NCI-H69 (cell line): ENCODE measurements at places on chromosomes 4 and X.

DNA sequence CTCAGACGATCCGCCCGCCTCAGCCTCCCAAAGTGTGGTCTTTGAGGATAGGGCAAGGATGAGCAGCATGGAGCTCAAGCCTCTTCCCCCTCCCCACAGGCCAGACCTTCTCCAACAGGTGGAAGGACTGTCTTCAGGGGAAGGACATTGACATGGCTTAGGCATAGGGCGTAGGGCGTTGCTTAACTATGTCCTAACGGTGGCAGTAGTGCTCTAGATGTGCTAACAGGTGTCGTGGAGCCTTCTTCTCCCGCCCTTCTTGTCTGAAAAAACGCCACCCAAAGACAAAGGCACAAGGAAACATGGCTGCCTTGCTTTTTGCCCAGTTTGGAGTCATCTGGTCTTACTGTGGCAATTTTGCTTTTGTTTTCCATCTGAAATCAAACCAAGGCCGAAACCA is 219.8 kb downstream of the OR13H1 start:
- DNase-seq, result peak; percentile 48

DNA sequence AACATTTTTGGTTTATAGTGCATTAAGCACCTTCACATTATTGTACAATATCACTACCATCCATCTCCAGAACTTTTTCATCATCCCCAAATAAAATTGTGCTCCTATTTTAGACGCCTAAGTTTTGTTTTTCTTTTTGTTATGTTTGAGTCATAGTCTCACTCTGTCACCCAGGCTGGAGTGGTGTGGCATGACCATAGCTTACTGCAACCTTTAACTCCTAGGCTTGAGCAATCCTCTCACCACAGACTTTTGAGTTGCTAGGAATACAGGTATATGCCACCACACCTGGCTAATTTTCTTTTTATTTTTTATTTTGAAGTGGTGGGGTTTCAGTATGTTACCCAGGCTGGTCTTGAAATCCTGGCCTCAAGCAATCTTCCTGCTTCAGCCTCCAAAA is 33.9 kb downstream of the PRSS12 start:
- DNase-seq, result no peak

GRCh38 chr4:102678695-102679335 is 82.0 kb downstream of the MANBA start:
- DNase-seq, result no peak

GRCh38 chr4:154634058-154634457 is 21.6 kb upstream of the FGG start:
- no peak for DNase-seq

DNA sequence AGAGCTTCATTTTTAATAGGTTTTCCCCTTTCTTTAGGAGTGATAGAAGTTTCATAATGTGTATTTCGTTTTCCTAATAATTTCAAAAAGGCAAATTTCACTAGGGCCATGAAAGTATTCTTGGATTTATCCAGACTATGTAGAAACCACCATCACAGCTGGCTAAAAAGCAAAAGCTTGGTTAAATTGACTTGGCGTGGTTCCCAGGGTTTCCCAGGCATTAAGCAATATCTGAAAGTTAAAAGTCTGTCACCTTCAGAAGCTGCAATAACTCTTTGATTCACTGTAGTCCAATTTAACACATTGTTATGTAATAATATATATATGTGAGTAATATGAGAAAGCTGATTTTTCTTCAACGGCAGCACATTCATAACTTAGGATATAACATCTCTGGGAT is 38.3 kb downstream of the NDNF start:
- no peak for DNase-seq

DNA sequence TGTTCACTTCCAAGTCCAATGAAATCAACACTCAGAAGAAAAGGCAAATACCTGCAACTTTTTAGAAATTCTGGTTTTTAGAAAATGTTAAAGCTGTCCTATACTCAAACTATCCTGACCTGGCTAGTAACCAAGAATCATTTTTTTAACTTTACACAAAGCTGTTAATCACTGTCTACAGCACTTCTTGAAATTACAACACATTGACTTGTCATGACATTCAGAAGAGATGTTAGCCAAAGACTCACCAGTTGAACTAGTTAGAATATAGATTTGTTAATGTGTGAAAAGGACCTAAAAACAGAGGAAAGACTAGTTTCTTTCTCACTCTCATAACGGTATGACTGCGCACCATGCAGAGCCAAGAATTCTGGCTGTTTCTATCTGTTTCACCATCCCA is 98.8 kb downstream of the COX18 start:
- DNase-seq, result no peak

- DNase-seq, result no peak
Measured at GRCh38 chr4:55249476-55249875, 96.6 kb upstream of the SRD5A3 start.

DNA sequence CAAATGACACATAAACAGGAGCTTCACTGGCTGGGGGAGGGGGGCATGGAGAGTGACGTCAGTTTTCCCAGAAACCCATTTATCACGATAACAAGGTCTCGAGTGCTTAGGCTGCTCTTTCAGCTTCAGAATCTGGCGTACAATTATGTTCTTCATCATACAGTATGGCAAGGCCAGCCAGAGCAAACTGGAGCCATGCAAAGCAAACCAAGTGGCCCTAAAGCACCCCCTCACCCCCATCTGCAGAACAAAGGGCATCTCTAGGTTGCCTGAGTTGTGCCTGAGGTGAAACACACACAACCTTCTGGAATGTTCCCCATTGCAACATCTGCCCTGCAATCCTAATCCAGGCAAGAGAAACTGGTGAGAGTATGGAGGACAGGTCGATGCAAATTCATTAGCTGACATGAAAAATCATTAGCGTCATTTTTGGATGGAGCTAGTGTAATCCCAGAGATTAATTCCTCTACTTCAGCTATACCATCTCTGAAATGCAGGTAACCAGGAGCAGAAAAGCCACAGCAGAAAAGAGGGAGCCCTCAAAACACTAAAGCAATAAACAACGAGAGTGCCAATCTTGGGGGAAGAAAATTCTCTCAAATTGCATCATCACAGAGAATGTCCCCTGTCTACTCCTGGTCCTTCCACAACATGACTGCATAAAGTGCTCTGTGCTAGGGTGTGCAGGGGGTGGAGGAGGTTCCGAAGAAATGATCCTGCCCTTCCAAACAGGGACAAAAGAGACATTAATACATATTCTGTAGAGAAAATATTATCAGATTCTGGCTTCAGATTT is 1.8 kb downstream of the SEPTIN6 start:
- peak; percentile 22 for DNase-seq

DNA sequence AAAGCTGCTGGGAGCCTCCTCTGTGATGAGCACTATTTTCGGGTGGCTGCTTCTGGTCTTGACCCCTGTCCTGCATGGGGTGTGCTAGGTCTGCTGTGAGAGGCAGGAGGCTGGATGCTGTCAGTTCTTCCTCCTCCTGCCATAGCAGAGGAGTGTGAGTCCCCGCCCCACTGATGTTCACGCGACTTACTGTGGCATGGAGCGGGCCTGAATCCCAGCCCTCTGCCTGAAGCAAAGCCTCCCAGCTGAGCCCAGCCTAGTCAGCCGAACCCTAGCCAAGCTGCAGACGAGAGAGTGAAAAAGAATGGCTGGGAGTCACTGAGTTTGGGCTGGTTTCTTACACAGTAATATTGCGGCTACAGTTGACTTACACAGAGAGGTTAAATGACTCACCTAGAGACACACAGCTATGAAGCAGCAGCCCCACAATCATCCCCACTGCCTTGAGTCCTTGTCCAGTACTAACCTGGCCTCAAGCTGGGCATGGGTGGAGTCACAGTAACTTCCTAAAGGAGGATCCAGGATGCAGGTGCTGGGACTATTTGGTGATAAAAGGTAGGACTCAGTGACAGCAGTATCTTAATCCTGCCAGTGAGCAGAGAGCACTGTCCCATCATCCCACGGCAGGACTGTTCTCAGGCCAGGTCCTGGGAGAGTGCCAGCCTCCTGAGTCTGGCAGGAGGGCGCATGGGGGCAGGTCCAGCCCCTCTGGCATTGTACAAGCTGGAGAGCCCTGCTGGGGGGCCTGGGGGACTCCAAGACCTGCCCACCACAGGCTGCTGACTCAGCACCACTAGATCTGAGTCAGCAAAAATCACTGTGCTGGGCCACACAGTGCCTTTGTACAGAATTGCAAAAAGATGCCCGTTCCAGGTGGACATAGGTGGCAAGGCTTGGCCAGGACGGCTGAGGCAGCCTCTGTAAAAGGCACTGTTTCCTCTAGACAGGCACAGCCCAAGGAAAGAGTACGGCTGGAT is 60.4 kb upstream of the CRMP1 start:
- DNase-seq, result no peak

DNA sequence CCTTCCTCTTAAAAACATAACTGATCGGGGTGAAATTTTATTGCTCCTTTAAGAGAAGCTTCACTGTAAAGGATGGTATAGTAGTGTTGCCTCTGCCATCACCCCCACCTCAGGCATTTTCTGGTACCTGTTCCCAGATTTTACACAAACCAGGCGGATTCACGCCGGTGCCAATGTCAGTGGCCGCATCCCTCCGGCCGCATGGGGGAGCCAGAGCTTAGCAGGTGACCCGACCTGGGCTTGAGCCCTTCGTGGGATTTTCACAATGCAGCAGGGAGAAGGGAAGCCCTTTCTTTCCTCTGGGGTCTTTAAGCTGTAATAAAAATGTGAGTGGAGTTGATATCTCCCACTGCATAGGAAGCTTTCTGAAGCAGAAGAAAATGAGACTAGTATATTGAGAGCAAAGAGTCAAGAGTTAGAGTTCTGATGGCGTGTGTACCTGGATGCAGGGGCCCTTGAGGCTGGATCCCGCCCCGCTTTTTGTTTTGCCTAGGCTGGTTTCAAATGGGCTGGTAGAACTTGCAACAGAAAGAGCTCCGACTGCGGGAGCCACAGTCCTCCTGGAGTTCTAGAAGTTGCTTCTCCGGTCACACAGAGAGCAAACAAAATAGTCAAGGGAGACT is 59.4 kb downstream of the POLR2B start:
- peak; percentile 49 for DNase-seq

DNA sequence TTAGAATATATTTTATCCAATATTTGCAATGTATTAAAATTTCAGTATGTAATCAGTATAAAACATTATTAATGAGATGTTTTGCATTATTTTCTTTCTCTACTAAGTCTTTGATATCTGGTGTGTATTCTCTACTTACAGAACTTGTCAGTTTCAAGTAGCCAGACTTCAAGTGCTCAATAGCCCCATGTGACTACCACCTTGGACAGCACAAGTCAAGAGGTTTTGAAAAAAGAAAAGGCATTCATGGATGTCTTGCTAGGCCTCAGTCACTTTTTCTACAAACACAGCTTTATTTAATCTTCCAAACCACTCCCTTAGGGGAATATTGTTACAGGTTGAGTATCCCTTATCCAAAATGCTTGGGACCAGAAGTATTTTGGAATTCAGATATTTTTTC is 189.4 kb downstream of the QDPR start:
- no peak for DNase-seq

DNA sequence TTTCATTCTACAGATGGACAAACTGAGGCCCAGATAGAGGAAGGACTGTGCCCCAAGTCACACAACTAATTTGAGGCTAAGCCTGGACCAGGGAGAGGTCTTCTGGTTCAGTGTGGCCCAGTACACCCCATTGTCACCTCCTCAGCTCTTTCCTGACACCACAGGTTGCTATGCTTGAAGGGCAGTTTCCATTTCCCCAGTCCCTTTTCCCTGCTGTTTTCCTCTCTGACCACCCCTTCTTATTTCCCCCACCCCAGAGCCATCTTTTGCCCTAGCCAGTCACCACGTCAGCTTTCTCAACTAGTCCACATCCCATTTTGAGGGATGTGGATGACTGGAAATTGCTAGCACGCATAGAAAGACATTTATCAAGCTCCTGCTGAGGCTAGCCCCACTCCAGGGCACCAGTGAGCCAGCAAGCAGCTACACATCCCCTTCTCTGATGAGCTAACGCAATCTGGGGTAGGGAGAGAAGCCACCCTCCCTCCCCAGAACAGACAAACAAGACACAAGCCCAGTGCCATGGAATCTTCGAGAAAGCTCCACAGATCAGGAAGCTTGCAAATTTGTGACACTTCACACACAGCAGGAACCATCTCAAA is 1.3 kb downstream of the GABRE start:
- DNase-seq, result no peak

DNA sequence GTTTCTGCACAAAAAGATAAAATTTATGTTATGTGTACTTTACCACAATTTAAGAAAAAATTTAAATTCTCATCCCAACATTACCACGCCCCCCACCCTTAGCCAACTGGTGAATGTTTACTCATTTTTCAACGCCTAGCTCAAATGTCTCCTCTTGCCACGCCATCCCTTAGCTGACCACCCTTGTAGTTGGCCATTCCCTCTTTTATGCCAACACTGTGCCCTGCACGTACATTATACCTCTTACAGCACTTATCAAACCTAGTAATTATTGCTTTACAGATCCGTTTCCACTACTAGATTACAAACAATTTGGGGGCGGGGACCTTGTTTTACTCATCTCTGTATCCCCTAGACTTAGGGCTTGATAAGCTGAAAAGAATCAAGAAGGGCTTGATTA is 644 bp downstream of the ERCC6L start:
- peak; percentile 34 for DNase-seq

DNA sequence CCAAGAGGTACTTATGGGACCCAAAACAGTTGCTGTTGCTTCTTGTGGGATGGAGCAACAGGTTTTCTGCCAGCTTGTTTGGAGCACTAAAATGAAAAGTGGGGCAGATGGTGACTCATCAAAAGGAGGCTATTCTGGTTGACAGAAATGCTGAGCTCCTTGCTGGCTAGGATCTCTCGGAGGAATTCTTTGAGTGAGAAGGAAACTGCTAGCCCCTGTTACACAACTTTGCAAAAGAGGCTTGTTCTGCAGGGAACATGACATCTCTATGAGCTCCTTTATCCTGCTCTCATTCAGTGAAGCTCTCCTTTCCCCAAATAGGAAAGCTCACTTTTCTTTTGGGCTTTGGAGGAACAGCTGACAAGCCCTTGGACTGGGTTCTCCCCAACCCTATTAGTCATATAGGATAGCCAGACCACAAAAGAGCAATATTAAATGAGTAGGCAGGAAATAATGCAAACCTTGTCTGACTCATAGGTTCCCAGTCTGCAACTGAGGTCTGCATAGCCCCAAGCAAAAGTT is 108.3 kb downstream of the CDS1 start:
- no peak for DNase-seq

DNA sequence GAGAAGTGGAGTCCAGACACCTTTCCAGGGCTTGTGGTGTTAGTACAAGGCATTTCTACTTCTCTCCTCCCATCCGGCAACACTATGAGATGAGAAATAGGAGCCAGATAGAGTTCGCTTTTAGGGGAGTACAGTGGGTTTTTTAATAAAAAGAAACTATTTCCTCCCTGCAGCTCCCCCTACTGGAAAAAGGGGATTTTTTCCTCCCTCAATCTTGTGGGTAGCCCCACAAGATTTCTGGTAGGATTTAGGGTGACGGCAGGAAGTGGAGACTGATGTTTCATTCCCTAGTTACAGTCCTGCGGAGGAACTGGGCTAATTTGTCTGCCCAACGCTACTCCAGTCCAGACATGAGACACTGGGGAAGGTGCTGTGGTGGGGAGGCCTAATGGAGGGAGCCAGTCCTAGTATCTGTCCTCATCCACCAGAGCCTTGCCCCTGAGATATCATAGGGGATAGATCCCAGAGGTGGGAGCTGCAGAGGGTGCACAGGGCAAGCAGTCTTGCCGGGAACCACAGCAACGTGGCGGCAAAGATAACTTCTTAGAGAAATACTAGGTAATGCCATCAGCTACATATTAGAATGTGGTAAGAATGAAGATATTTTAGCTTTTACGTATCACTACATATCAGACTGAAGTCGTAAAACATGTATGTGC is 45.5 kb upstream of the PRKG2 start:
- DNase-seq, result peak; percentile 21

GRCh38 chrX:56268888-56269287 is 36.7 kb downstream of the KLF8 start:
- no peak for DNase-seq
